ENCODE measurements at places on chromosomes 1 and 21.

DNA sequence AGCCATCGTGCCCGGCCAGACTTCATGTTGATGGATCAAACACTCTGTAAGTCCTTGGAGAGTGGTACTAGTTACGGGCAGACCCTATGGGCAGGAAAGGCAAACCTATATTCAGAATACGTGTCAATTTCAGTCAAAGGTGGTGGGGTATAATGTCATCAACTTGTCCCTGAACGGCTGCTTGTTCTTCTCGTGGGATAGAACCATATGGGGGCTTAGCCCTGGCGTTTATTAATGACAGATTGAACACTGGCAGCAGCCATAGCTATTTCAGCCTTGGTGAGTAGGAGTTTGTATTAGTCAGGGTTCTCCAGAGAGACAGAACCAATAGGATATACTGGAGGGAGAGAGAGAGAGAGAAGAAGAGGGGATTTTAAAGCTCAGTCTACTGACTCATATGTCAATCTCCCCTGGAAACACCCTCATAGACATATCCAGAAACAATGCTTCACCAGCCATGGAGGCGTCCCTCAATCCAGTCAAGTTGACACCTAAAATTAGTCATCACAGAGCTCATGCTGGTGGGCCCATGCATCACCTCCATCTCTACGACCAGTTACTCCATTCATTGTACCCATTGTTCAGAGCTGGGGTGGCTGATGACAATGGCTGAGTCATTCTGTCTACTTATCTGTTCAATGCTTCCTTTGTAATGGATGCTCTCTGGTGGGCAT, 16.1 kb upstream of the AQP10 start:
- no peak for DNase-seq

- DNase-seq, result no peak
These were observed 73.1 kb downstream of the GREM2 start for GRCh38 chr1:240538776-240539430.

DNA sequence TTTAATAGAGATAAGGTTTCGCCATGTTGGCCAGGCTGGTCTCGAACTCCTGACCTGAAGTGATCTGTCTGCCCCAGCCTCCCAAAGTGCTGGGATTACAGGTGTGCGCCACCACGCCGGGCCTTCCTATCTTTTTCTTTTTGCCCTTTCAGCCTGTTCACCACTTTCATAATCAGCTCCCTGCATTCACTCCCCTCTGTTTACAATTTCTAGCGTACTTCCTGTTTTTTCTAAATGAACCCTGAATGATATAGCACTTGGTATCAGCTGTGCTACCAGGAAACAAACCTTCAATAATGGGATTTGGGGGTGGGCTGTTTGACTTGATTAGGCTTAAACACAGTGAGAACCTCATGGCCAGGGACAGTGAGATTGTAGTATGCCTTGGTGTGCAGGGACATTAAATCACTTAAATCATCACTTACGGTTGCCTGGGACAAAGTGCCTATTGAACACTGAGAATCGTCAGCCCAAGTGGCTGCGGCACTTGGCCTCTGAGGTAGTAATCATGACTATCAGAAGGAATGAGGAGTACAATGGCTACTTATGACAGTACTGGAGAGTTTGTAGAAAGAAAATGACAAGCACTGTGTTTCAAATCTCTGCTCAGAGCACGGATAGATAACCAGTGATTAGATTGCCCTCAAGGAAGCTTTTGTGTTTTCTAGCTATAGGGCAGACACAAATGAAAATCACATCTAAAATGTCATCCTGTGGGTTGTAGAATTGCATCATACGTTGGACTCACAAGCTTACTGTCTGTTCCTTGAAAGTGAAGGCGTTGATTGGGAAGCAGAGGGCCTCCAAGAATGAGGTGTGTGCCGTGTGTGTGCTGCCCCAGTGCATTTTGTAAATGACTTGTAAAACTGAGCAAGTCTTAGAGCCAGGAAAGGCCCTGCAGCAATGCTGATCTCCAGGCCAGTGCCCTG, 661.8 kb downstream of the MATN1 start:
- DNase-seq, result no peak

DNA sequence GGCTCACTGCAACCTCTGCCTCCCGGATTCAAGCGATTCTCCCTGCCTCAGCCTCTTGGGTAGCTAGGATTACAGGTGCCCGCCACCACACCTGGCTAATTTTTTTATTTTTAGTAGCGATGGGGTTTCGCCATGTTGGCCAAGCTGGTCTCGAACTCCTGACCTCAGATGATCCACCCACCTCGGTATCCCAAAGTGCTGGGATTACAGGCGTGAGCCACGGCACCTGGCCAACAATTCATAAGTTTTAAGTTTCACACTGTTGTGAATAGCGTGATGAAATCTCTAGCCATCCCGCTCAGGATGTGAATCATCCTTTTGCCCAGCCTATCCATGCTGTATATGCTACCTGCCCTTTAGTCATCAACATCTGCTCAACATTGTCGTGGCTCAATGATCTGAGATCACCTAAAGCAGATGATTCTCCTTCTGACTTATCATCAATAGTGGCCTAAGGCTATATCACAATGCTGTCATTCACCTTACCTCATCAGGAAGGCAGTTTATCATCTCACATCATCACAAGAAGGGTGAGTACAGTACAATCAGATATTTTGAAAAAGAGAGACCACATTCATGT, 2.6 kb downstream of the PFDN2 start:
- DNase-seq, result no peak

DNA sequence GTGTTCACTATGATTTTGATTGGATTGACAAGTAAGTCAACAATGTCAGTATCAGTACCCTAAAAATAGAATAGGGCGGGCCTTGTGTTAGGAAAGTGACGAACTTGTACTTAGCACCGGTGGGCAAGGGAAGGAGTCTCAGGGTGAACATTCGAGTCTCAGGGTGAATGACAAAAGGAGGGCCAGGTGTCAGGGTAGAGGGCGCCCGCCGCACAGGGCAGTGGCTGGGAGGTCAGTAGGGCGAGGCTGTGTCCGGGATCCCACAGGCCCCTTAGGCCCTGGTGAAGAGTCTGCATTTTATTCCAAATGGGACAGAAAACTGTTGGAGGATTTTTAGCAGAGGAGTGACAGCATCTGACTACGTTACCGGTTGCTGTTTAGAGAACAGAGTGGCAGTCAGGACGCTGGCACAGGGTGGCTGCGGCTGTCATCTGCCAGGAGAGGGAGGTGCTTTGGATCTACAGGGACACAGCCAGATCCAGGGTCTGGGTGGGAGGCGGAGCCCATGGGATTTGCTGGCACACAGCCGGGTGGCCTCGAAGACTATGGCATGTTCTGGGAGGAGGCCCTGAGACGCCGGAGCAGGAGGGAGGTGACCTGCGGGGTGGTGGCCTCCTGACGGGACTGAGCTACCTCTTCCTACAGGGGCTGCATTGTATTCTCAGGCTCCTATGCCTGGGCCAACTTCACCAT, 11.0 kb downstream of the AGTRAP start:
- no peak for DNase-seq

DNA sequence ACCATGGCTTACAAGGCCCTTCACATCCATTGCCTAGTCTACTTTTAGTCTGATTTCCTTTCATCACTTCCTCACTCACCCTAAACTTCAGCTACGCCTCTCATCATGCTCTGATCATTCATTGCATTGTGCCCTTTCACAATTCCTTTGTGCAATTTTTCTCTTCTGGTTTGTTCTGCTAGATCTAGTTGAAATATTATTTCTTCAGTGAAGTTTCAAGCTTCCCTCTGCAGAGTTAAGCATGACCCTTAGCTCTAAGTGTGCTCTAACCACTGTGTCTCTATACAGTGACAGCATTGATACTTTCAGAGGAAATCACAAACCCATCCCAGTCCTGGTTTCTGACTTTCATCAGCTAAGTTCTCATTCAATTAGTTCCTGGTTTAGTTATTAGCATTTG, 166.1 kb downstream of the PLA2G4A start:
- no peak for DNase-seq

DNA sequence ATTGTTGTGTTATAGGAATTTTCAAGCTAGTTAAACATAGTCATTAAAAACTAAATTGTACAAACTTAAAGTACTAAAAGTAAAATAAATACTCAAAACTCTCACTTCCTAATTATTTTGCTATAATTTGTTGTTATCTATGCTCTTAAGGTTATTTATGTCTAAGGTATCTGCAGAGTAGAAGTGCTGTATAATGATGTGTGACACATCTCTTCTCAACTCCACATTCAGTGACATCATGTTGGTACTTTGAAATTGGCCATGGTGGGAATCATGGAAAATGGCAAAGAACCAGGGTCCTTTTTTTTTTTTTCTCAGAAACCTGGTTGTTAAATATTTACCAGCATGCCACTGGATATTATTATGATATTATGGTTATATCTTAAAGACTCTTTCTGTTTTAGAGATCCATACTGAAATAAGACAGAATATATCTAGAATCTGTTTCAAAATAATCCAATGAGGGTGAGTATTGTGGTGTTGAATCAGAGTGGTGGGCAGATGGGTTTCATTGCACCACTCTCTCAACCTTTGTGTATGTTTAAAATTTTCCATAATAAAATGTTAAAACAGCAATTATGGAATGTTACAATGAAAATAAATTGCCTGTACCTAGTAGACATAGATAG, 22.4 kb downstream of the LRRC8B start:
- DNase-seq, result no peak

GRCh38 chr1:159872891-159873290, 10.4 kb upstream of the VSIG8 start:
- no peak for DNase-seq

GRCh38 chr1:218642033-218642948, 297.2 kb downstream of the TGFB2 start:
- no peak for DNase-seq

DNA sequence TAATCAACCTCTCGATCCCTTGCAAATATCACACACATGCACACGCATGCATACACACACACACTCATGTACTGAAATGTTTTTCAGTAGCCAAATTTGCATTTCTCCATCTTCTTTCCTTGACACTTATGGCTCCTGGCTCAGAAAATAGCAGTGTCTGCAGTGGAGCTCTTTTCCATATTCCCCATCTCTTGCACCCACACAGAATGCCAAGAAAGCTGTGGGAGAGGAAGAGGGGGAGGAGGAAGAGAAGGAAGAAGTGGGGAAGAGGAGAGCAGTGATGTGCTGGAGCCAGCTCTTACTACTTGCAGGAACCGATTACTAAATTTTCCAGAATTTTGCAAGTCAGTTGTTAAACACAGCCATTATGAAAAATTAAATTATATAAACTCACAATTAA, 9.9 kb downstream of the OPTC start:
- DNase-seq, result no peak

- no peak for DNase-seq
These were observed 881.5 kb downstream of the LTN1 start for GRCh38 chr21:28111151-28111619.

DNA sequence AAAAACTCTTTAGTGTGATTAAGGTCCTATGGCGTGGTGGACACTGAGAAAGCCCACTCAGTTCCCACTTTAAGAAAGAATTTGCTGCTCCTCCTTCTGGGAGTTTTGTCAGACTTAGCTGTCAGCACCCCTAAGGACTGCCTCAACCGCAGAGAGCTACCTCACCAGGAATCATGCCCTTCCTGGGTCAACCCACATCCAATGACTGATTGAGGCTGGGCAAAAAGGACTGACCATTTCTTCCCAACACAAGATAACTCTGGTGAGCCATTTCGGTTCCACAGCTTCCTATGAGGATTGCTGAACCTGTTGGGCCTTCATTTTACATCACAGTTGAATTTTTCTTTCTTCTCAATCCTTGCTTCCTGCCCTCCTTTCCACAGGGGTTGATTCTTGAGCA, 197.9 kb downstream of the NCAM2 start:
- DNase-seq, result no peak

DNA sequence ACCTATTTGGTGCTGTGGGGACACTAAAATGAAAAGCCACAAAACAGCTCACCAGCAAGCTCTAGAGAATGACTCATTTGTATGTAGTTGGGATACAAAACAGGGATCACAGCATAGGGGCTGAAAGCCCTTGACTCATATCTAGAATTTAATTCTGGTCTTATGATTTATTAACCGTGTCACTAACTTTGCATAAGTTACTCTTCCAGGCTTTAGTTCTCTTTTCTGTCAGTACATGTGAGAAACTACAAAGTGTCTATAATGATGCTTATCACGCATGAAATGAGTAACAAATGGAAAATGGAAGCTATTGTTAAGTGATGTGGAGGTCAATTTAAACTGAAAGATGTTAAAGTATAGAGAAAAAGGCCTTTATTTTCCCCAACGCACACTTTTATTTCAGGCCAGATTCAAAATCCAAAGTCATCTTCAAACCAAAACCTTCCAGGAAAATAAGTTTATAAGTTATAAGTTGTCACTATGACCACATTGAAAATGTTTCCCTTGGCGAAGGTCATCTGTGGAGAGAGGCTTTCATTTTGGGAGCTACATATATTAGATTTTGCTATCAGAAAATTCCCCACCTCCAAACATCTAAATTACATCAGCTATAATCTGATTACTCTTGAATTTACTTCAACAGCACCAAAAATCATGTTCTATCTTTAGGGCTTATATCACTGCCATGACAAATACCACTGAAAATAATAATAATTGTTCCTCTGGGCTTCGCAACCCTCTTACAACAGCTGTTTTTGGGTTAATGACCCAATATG, 430.5 kb downstream of the MRPL39 start:
- DNase-seq, result no peak

DNA sequence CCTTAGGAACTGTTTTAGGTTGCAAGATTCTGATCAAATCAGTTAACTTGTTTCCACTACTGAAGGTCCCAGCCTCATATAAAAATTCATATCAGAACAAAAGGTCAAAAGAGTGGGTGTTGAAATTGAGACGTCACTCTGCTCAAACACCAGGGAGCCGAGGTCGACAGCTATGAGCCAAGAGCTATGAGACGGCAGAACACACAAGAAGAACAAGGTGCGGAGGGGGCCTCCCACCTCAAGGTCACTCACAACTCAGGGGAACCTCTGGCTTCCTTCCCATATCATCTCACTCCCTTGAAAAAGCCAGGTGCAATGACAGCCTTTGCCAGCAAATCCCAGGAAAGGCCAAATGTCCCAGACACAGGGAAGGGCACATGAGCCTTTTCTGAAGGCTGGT, 749 bp downstream of the SEC16B start:
- no peak for DNase-seq

- no peak for DNase-seq
These were observed 34.3 kb upstream of the CACYBP start for GRCh38 chr1:174965362-174966007.

- no peak for DNase-seq
These were observed 505.2 kb upstream of the ZRANB2 start for GRCh38 chr1:71586030-71586429.

DNA sequence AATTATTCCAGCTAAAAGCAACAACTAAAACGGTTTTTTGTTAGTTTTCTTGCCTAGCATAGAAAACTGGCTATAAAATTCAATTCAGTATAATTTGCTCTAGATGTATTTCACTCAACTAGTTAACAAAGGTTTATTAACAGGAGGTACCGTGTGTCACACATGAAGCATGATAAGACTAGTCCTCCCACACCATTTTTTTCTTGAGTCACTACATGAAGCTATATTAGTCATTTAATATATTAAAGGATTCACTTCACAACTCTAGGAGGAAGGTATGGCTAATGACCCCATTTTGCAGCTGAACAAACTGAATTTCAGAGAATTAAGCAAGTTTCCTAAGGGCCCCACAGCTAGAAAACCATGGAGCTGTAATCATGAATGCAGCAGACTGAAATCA, 307.8 kb upstream of the USP25 start:
- no peak for DNase-seq

All from stimulated activated CD4-positive, alpha-beta T cell treated with anti-CD3 and anti-CD28 coated beads, TNF-alpha, amount 100 ng/mL, for 1 hour (primary cell).